ENCODE measurements at places on chromosomes 1 and 21.
A peak's percentile ranks its signal among the peaks of the same experiment; 100 is the strongest.

GRCh38 chr1:2284932-2285331, 56.8 kb downstream of the SKI start:
- no peak for DNase-seq

- no peak for DNase-seq
Observed at GRCh38 chr1:100178091-100178490, at the start of gene LRRC39. TSS of gene LRRC39 (minus strand) at chr1:100178256. CDS start at chr1:100168516, 9,740 bp downstream.

GRCh38 chr1:178094739-178095645, 1.1 kb downstream of the RASAL2 start:
- DNase-seq, result peak; percentile 36

DNA sequence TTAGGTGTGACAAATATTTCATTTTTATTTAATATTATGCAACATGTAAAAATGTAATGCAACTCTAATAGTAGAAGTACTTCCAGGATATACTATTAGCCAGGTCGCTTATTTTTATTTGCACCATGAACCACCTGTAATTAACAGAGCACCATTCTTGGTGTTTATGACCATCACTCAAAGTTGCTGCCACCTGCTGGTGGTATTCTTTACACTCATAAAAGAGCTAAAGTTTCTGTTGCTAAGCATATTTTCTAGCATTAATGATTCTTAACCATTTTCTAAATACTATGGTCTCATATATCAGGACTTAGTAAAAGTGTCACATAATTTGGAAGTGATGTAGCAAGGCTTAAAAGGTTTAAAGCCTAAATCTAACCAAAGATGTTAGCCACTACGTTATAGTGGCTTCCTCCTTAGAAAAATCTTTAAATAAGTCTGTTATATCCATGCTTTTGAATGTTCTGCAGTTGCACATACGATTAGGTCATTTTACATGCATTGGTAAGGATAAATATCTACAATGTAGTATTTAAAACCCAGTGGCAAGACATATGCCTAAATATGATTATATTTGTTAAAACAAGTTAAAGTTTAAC, 244.5 kb downstream of the NEGR1 start:
- DNase-seq, result peak; percentile 10

GRCh38 chr1:5973771-5974170, 18.5 kb downstream of the NPHP4 start:
- no peak for DNase-seq

DNA sequence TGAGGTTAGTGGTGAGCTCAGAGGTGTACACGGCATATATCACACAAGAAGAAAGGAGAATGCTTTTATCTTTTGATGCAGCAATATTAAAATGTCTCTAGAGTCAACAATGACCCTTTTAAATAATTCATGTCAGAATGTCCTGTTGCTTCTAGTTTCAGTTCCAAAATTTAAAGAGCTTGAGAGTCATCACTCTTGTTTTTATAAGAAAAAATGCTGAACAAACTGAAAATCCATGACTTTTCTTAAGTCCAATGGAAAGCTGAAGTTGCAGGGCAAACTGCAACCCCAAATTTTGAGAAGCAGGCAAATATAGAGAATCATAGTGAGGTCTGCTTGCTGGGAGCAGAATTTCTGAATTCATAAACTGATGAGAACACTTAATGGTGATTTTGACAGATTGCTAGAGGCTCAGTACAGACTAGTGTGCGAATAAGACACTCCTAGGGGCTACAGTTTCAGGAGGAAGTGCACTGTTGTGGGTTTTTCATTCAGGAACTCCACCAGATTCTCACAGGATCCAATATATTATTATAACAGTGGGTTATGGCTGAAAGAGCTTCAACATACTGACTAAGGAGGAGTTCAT, 135.1 kb downstream of the CLIC6 start:
- DNase-seq, result no peak

- no peak for DNase-seq
Observed at GRCh38 chr1:225670806-225671733, 18.1 kb upstream of the ENAH start.

DNA sequence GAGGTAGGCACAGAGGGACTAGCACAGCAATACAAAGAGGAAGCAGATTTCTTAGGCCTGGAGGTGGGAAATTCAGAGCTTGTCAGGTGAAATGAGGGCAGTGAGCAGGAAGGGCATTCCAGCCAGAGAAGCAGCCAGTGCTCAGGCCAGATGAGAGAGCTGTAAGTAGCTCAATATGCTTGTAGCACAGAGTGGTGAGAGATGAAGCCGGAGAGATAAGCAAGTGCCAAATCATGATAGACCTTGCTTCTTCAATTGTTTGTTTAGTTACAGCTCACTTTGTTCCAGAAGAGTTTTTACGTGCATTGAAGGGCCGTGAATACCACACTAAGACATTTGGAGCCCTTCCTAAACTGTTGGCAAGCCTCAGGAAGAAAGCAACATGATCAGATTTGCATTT, 42.0 kb upstream of the ADAMTS1 start:
- no peak for DNase-seq

DNA sequence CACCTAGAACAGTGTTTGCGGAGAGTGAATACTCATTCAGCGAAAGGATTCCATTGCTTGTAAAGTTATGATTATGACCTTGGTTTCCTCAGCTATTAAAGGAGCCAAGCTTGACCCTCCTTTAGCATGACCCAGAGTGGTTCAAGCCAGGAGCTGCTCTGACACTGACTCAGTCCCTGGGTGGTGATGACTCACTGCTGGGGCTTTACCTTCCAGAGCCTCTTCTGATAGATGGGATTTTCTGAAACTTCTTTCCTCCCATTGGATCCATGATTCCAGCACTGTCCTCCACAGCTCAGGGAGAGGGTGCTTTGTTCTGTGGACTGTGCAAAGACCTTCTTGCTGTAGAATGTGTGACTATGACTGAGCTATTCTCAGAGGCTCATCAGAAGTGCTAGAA, 77.4 kb downstream of the S1PR1 start:
- DNase-seq, result no peak

DNA sequence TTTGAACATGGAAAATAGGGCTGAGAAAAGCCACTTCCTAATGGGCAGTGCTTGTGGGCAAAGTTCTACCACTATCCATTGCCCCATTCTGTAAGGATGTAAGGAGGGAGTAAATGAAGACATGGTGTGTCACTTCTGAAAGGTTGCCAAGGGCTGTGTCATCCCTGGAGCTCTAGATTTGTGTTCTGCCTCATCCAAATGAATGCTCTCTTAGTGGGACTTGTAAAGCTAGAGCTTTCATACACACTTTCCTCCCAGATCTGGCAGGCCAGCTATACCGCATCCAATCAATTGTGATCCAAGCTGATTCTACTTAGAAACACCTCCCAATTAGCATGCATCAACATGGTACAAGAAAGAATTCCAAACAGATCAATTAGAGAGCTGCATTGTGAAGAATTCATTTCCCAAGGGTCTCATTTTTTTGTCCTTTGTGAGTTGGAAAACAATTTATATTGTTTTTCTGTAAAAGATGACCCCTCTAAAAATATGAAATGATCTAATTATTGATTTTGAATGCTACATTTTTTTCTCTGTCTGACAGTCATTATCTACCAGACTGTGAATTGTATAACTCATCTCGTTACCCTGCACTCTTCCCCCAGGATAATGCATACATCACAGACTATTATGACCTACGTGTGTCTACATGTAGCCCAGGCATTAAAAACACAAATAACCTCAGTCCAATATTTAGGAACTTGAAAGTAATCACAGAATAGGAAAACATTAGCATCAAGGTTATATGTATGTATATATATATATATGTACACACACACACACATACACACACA, 117.1 kb upstream of the DUSP10 start:
- DNase-seq, result peak; percentile 87

- no peak for DNase-seq
Observed at GRCh38 chr1:234709473-234710228, 99.7 kb upstream of the IRF2BP2 start.

DNA sequence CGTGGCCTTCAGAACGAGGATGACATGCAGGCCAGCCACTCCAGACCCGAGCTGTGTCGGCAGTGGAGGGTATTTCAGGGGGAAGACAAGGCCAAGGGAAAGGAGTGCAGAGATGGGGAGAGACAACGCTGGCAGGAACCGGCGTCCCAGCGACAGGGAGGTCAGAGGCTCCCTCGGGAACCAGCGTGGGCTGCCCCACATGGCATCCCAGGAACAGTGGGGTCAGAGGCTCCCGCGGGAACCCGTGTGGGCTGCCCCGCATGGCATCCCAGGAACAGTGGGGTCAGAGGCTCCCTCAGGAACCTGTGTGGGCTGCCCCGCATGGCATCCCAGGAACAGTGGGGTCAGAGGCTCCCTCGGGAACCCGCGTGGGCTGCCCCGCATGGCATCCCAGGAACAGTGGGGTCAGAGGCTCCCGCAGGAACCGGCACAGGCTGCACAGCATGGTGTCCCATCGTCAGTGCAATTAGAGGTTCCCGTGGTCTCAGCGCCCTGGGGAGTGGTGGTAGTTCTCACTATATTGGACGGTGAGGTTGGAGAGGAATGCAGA, 43.0 kb downstream of the SLC19A1 start:
- no peak for DNase-seq

DNA sequence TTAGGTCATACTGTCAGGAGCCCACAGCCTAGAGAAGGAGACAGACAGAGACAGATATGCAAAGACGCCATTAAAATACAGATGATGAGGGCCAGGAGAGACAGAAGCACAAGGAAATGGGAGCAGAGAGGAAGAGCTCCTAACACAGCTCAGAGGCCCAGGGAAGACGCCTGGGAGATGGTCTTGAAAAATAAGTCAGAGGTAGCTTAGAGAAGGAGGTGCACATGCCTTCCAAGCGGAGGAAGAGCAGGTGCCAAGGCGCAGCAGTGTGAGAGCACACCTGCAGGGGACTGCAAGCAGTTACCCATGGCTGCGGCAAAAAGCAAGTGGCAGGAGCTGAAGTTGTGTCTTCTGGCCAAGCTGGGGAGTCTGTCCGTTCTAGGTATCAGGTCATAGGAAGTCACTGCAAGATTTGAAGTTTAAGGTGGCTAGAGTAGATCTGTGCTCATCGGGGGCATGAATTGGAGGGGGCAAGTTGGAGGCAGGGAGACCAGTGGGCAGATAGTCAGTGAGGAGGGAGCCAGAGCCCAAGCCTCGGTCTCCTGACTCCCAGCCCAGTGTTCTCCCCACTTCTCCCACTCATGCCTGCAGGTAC, 1.3 kb upstream of the TRABD2B start:
- DNase-seq, result no peak

DNA sequence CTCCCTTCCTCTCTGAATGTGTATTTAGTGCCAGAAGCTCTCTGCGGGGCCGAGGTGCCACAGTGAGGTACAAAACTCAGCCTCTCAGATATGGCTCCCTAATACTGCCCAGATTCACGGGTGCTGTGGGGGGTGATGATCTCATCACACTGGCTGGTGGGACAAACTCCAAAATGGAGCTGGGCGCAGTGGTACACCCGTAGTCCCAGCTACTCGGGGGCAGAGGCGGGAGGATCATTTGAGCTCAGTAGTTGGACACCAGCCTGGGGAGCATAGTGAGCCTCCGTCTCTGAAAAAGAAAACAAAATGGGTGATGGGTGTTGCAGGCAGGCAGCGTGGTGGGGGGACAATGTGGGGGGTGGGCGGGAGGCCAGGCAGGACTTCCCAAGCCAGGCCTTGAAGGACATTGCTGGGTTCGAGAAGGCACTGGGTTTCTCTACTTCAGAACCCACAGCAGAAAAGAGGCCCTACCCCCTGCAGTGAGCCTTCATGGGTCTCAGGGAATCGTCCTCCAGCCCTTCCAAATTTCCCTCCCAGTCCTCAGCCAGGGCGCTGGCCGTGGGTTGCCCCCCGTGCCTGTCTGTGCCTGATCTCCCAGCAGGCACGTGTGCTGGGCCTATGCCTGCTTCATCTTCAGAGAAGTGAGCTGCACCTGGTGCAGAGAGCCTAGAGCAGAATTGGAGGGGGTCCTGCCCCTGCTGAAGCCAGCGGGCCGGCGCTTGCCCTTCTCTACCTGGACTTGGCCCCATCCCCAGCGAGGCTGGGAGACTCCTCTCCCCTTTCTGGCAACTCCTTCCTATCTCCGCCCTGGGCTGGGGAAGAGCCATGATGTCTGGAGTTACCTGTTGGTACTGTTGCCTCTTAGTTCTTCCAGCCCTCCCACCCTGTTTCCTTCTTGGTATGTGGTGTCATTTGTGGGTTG, 14.0 kb downstream of the H6PD start:
- no peak for DNase-seq

- peak; percentile 78 for DNase-seq
Observed at GRCh38 chr1:230113593-230114236, 46.7 kb downstream of the GALNT2 start.

GRCh38 chr1:44642255-44642654, 32.0 kb downstream of the TMEM53 start:
- no peak for DNase-seq

- DNase-seq, result no peak
Observed at GRCh38 chr1:229613938-229614337, 12.0 kb downstream of the TAF5L start.

DNA sequence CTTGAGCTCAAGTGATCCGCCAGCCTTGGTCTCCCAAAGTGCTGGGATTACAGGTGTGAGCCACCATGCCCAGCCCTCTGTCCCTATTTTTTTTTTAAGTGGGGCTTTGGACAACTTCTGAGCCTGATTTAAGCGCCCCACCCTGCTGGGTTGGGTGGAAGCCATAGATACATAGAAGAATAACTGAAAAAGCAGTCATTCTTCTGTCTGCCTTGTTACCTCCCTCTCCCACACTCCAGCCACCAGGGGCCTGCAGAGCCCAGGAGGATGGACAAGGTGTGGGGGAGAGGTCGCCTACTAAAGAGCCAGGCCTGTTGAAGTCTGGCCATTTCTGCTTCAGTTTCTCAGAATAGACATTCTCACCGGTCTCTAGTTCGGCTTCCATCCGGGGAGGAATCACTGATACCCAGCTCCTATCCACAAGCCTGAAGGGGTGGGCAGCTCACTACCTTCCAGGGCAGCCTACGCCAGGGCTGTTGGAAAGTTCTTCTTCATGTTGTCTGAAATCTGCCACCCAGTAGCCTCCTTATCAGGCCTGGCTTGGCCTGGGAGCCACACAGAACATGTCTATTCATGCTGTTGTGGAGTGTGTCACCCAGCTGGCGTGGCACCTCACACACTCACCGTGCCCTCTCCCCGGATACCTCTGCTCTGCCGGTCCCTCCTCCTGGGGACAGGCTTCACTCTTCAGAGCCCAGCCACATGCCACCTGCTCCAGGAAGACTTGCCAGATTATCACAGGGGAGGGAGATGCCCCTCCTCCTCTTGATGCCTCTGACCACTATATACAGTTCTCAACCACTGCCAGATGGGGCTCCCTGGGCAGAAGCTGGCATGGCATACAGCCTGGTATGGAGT, 27.7 kb downstream of the KNCN start:
- DNase-seq, result no peak

DNA sequence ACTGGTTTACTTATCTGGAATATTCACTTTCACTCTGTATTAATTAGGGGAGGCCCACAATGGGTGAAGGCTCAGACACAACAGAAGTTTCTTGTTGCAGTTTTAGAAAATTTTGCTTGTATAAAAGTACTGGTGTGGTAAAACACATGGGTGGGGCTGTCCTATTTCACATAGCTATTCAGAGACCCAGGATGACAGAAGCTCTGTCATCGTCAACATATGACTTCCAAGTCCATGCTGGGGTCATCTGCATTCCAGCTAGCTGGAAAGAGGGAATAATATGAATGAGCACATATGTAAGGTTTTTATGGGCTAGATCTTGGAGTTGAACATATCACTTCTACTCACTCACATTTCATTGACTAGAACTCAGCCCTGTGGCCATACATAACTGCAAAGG, 166.4 kb upstream of the KCTD3 start:
- no peak for DNase-seq

- DNase-seq, result no peak
Observed at GRCh38 chr21:14438211-14438610, 55.3 kb upstream of the HSPA13 start.

GRCh38 chr1:216582151-216582550, 141.1 kb downstream of the ESRRG start:
- no peak for DNase-seq

- no peak for DNase-seq
Observed at GRCh38 chr21:45997495-45998275, 16.1 kb downstream of the COL6A1 start.

All from GM04504 (cell line).